ENCODE measurements at places on chromosomes 3 and 15.

DNA sequence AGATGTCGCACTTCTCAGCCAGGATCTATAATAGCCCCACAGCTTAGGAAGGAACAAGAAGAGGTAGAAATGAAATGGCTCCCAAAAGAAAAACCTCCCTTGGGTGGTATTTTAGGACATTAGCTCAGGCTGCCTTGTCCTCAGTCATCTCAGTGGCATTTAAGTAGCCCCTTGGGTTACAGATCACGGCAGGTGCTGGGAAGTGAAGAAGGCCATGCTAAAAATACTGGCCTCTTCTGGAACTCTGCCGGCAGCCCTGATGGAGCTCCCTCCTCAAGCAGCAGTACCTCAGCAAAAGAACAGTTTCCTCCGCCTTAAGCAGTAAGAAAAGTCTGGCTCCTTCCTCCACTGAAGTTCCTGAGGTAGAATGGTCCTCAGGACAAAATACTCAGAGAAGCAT is 7.3 kb upstream of the TPM1 start:
- no peak for DNase-seq

- DNase-seq: no peak
These were observed 15.0 kb downstream of the KLF13 start for GRCh38 chr15:31341496-31342195.

DNA sequence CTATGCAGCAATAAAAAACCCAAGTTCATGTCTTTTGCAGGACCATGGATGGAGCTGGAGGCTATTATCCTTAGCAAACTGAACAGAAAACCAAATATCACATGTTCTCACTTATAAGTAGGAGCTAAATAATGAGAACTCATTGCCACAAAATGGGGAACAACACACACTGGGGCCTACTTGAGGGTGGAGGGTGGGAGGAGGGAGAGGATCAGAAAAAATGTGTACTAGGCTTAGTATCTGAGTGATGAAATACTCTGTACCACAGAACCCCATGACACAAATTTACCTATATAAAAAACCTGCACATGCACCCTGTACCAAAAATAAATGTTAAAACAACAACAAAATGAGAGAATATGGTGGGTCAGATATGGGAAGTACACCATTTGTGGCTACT is 49.6 kb upstream of the AADACL2 start:
- no peak for DNase-seq

DNA sequence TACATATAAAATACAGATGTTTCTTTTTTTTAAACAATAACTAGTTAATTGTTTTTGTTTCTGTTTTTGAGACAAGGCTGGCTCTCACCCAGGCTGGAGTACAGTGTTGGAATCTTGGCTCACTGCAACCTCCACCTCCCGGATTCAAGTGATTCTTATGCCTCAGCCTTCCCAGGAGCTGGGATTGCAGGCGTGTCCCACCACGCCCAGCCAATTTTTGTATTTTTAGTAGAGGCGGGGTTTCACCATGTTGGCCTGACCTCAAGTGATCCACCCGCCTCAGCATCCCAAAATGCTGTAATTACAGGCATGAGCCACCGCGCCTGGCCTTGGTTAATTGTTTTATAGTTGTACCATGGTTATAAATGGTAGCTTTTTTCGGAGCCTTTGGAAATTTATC is 72.3 kb downstream of the PIAS1 start:
- DNase-seq: no peak

GRCh38 chr15:78387246-78388037 is 47.3 kb downstream of the CRABP1 start:
- no peak for DNase-seq

DNA sequence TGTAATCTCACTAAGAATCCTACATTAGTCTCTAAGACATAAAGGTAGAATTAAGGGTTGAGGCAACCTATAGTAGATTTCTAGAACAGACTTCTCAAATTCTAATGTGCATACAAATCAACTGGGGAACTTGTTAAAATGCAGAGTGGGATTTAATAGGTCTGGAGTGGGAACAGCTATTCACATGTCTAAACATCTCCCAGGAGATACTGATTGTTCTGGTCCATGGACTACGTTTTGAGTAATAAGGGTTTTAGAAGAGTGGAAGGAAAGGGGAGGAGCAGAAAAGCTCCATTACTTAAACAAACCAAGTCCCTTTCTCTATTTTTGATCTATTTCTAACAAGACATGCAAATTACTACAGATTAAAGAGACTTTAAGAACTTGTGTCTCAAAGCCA is 524.8 kb downstream of the TUSC7 start:
- no peak for DNase-seq

GRCh38 chr15:32730677-32731654 is 13.2 kb downstream of the GREM1 start:
- no peak for DNase-seq

- no peak for DNase-seq
These were observed 75.9 kb upstream of the CTDSPL start for GRCh38 chr3:37785736-37786135.

- DNase-seq: no peak
These were observed 47.0 kb downstream of the HCN4 start for GRCh38 chr15:73321496-73322450.

DNA sequence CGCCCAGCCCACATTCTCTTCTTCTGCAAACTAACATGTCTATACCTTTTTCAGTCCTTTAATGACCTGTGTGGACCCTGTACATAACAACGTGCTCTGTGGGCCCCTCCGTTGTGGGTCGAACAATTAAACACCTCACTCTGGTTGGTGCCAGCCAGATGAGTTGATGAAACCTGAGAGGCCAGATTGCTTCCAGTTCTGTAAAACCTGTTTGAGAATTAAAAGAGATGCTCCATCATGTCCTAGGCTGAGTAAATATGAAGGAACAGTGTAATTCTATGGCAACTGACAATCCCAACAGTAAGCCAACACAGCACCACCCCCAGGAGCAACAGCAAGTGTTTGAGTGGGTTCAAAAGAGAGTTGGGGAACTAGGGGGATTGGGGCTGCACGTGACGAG is 5.7 kb upstream of the THBS1 start:
- DNase-seq: no peak

DNA sequence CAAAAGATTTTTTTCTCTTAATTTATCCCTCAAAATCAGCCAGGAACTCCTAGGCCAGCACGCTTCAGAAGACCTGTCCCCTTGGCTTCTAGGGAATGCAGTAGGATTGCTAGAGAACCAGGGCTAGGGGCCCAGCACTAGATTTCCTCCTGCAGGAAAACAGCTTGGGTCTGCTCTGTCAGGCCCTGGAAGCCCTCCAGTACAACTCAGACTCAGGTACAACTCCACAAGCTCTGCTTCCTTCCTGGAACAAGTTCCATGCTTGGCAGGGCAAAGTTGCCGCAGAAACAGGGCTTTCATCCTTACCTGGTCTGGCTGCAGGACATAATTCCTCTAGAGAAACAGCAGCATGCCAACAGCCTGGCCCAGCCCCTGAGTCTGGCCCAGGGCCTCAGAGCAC is 96.1 kb upstream of the CTNNB1 start:
- DNase-seq: no peak

DNA sequence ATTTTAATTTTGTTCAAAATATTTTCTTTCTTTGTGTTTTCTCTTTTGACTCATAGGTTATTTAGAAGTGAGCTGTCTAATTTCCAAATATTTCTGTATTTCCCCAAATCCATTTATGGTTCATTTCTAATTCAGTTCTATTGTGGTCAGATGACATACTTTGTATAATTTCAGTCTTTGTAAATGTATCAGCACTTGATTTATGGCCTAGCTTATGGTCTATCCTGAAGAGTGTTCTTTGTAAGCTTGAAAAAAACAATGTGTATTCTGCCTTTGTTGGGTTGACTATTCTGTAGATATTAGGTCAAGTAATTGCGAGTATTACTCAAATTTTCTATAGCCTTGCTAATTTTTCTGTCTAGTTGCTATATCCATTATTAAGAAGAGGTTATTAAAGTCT is 311.2 kb downstream of the OCA2 start:
- DNase-seq: no peak

- DNase-seq: no peak
These were observed 139.5 kb downstream of the ZPLD1 start for GRCh38 chr3:102574355-102574754.

GRCh38 chr3:106276755-106277612 is 408.2 kb upstream of the CBLB start:
- DNase-seq: no peak
